ENCODE measurements at places on chromosomes 4 and X.

- DNase-seq = no peak
Measured at GRCh38 chrX:67437821-67438220, 106.0 kb upstream of the AR start.

DNA sequence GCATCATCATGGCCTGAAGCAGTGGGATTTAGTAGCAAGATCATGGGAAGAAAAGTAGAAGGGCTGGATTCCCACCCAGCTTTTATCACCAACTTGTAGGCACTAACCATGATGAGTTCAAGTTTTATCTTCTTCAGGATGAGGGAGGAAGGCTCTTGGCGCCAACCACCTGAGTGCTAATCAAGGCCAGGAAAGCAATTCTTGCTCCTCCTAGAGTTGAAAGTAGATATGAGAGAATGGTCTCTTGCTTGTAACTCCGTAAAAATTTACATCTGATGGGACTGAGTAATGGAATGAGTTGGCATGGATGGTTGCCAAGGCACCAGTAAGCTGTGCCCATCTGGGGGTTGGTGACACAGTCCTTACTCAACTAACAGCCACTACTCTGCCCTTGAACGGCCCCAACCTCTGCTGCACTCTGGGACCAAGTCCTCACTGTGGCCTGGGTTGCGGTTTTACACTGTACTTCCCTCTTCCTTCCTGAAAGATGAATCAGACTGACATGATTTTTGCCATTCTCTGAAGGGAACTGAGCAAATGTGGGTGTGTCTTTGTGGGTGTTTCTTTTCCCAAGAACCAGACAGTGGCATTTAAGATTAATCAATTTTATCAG is 39.4 kb upstream of the NDP start:
- DNase-seq = peak; percentile 75

DNA sequence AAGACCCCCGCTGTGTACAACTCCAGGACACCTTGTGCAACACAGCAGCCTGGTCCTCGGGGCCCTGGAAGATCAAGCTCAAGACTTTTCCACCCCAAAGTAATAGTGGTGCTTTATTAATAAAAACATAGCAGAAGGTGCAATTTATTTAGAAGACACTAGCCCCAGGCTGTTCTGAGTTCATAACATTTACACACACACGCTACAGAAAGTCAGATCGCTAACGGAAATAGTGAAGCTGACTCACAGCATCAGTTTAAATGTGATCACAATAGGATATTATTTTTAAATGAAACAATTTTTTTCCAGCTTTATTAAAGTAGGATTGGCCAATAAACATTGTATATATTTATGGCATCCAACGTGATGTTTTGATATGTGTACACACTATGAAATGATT is 141.0 kb downstream of the STK32B start:
- no peak for DNase-seq

- DNase-seq = peak; percentile 2
Measured at GRCh38 chrX:39855748-39856129, 242.0 kb downstream of the BCOR start.

DNA sequence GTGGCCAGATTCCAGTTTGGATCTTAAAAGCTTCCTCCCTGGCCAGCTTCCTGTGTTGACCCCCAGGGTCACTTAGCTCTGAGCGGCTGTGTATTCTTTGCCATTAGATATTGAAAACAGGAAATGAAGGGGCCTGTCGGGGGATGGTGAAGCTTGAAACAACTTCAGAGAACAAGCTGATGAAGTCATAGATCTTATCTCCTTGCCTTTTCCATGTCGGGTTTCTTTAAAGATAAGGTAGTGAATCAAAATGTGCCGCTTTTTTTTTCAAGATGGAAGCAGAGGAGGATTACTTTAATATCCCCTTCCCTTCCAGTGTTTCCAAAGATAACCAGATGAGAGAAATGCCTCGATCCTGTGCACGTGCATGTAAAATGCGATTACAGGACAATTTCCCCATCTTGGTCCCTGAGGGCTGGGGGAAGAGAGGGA is 508.5 kb downstream of the MID1IP1 start:
- DNase-seq = peak; percentile 44

- DNase-seq = no peak
Measured at GRCh38 chr4:90715242-90715641, 588.0 kb downstream of the CCSER1 start.

GRCh38 chrX:97039363-97040029 is 155.8 kb downstream of the RPA4 start:
- DNase-seq = no peak

- no peak for DNase-seq
Measured at GRCh38 chrX:19661961-19662360, 146.7 kb upstream of the MAP3K15 start.

DNA sequence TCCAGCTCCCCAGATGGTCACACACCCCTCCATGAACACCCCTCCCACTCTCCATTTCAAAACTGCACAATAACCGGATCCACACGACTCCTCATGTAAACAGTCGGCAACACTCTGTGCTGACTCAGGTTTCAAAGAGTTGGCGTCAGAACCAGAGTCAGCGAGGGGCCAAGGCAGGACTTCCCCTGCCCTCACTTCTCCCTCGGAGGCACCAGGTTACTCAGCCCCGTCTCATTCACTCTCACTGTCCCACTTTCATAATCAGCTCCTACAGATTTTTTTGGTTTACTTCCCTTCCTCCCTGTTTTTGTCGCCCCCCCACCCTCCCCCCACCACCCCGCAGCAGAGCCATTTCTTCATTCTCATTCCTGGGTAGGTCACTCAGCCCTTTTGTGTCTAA is 2.7 kb upstream of the TIMP1 start:
- DNase-seq = no peak

GRCh38 chr4:183548306-183548705 is 43.4 kb downstream of the ING2 start:
- no peak for DNase-seq

GRCh38 chrX:104918122-104918521 is 302.4 kb downstream of the TEX13A start:
- no peak for DNase-seq

DNA sequence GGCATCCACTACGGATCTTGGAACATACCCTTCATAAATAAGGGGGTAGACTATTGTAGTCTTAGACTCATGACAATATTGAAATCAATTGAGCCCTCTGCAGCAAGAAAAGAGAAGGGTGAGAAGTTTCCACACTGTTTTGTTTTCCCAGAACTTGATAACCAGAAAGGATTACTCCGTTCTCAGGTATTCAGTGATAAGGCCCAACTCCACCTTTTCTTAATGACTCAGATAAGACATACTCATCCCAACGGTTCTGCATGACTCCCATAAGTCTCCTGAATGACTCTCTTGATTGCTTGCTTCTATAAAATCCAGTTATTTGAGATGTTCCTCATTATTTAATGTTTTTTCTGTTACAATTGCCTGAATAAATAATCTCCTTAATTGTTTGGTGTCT is 111.7 kb downstream of the PABPC4L start:
- no peak for DNase-seq

DNA sequence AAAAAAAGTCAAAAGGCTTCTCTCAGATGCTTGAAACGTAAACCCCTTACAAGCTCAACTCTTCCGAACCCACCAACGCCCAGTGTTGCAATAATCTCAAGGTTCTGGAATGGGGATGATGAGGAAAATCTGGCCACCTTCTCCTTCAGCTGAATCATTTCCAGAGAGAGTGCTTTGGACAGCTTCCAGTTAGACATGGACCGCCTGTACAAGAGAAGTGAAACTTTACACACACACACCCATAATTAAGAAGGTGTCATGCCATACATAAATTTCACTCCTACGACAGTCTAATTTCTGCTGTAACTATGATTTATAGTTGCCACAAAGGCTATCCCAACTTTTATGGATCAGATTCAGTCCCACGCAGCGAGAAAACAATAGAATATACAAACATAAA is 72.3 kb downstream of the PRKG2 start:
- no peak for DNase-seq

GRCh38 chr4:149719357-149719756 is 96.3 kb downstream of the IQCM start:
- no peak for DNase-seq

DNA sequence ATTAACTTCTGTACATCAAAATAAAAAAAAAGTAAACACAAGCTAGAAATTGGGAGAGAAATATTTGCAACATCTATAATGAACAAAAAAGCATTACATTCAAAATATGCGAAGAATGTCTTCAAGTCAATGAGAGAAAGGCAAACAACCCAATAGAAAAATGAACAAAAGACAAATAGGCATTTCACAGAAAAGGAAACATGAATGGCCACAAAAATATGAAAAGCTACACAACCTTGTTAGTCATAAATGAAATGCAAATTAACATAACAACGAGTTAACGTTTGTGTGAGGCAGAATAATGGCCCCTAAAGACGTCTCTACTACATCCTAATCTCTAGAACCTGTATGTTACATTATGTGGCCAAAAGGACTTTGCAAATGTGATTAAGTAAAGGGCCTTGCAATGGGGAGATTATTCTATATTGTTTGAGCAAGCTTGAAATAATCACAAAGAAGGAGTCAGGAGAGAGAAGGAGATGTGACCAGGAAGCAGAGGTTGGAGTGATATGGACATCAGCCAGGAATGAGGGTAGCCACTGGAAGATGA is 86.8 kb downstream of the WDFY3 start:
- no peak for DNase-seq

- DNase-seq = no peak
Measured at GRCh38 chr4:99207069-99207743, 11.8 kb downstream of the ADH6 start.

GRCh38 chr4:153535772-153536513 is 69.8 kb downstream of the TMEM131L start:
- DNase-seq = peak; percentile 45

GRCh38 chrX:131828482-131828881 is 194.6 kb upstream of the STK26 start:
- peak; percentile 40 for DNase-seq

DNA sequence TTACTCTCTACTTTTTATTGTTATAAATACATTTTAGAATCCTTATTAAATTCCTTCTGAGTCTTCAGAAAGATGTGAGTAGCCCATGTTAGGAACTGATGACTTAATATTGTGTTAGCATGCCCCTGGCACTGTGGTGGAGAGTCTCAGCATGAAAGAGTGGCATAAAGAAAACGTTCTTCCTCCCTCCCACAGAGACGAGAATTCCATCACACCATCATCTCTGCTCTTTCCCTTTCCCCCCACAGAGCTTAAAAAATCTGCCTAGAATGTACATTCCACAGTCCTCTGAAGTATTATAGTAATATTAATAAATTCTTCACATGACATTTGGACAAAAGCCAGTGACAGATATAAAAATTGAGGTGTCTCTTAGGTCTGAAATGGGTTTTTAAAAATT is 117.8 kb upstream of the DKK2 start:
- no peak for DNase-seq

DNA sequence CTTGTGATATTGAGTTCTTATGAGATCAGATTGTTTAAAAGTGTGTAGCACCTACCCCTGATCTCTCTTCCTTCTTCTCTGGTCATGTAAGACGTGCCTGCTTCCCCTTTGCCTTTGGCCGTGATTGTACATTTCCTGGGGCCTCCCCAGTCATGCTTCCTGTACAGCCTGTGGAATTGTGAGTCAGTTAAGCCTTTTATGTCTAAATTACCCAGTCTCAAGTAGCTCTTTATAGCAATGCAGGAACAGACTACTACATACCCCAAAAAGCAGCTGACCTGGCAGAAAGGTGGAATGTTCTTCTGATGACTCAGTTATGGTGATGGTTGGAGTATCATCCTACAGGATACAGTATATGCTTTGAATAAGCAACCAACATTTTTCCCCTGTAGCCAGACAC is 11.4 kb upstream of the MCUB start:
- DNase-seq = no peak

- DNase-seq = no peak
Measured at GRCh38 chrX:39841604-39842003, 256.2 kb downstream of the BCOR start.

DNA sequence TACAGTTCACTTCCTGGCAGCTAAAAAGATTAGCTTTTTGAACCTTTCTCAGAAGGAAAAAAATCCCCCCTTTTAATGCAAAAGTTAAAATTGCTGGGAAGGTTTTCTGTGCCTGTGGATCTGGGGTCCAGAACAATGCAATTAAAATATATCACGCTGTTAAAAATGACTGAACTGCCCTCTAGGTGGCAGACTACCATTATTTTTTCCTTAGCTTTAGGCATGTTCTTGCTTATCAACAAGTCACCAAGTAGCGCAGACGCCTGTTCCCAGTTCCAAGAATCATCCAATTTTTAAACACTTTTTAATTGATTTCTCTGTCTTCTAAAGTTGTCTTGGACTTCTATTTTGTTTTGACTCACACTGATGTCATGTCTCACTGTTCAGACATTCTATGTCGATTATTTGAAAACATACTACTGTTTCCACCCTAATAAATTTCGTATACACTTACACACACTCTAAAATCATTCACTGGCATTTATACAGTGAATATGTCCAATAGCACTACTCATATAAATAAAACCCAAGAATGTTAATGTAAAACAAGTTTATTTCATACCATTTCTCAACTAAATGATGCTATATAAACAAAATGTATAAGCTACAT is 661.6 kb downstream of the RAPGEF2 start:
- peak; percentile 93 for DNase-seq

GRCh38 chr4:94641702-94642560 is 115.8 kb upstream of the BMPR1B start:
- no peak for DNase-seq

DNA sequence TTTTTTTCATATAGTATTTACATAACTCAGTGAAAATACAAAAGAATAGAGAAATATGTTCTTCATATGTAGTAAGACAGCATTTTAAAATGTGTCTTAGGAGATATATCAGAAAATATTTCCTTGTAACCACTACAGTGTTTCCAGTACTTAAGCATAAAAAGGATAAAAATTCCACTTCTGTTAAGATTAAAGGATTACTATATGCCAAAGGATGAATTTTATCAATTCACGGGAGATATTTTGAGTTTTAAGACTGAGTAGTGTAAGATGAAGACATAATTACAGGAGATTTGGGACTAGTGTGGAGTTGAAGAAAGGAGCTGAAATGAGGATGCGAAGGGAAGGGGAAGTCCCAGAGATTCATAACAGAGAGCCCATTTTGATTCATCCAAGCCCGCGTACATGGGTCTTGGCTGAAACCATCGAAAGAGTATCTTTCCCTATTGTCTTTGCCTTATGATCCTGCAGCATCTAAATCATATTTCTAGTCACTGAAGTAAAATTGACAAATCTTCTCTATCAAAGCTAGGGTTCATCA is 58.7 kb downstream of the MAD2L1 start:
- no peak for DNase-seq

GRCh38 chrX:97397371-97397770 is 513.7 kb downstream of the RPA4 start:
- peak; percentile 47 for DNase-seq

- DNase-seq = no peak
Measured at GRCh38 chr4:189098932-189099696, 841.6 kb upstream of the FRG1 start.

Measured in OCI-M1 (cell line).